Activated T-helper 2 cell treated with anti-CD3 and anti-CD28 coated beads, Interferon-gamma antibody, Interleukin-2, Interleukin-4, amounts not matched to agents 10 μg/mL and 5 μg/mL and 100 μg/mL, durations not matched to agents 14 hours and 24 hours and 36 hours (primary cell): ENCODE measurements at places on chromosomes 11 and 22.
A peak's percentile ranks its signal among the peaks of the same experiment; 100 is the strongest.

DNA sequence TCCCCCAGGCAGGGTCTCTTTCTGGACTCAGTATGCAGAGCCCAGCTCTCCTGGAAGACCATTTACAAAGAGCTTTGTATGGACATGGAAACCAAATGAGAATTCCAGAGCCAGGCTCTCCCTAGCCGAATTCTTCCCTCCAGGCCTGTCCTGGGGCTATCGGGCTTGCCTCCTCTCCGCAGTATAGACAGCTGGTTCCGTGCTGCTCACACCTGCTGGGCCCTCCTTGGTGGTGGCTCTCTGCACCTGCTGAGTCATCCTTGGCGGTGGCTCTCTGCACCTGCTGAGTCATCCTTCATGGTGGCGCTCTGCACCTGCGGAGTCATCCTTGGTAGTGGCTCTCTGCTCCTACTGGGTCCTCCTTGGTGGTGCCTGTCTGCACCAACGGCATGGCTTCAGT is 743.5 kb downstream of the BRD1 start:
- no peak for DNase-seq

GRCh38 chr11:38680746-38681145 is 2082.7 kb upstream of the RAG2 start:
- DNase-seq: no peak

DNA sequence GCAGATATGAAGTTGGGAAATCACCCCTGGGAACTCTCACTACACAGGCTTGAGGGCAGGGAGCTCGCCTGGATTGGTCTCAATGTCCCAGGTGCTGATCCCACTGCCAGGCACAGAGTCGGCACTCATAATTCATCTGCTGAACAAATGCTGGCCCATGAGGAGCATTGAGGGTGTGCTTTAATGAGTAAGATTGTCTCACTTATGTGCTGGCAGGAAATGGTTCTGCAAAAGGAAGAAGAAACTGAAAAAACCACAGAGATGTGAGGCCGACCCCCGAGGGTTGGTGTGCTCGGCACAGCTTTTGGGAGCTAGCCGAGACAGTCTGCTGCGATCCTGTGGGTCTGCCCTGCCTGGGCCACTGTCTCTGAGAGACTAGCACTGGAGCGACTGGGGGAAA is 9.4 kb downstream of the PLAAT2 start:
- peak; percentile 39 for DNase-seq

- no peak for DNase-seq
These were observed 53.8 kb upstream of the CAPRIN1 start for GRCh38 chr11:33997584-33998251.

DNA sequence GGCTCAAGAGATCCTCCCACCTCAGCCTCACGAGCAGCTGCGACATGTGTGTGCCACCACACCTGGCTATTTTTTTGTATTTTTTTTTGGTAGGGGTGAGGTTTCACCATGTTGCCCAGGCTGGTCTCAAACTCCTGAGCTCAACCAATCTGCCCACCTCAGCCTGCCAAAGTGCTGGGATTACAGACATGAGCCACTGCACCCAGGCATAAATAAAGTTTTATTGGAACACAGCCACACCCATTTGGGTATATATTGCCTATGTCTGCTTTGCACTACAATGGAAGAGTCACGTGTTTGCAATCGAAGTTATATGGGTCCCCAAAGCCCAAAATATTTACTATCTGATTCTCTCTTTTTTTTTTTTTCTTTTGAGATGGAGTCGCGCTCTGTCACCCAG is 1.8 kb upstream of the MS4A15 start:
- no peak for DNase-seq

- no peak for DNase-seq
These were observed 2.4 kb downstream of the CCS start for GRCh38 chr11:66595245-66595904.

DNA sequence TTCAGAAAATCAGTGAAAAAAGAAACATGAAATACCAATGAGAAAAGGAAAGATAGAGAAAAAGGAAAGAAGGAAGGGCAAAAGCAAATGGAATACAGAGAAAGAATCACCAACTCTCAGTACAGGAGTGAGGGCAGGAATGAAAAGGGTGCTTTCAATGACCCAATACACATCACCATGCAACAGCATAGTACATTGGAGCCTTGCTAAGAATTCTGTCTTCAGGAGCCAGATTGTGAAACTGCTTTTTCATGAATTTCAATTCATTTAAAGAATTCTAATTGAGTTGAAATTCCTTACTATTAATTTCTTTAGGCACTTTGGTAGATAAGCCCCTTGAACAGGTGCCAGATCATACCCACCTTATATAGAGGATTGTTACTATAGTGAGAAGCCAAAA is 34.9 kb downstream of the BLID start:
- no peak for DNase-seq

- no peak for DNase-seq
These were observed 223.4 kb upstream of the ZBED5 start for GRCh38 chr11:11081288-11081687.

DNA sequence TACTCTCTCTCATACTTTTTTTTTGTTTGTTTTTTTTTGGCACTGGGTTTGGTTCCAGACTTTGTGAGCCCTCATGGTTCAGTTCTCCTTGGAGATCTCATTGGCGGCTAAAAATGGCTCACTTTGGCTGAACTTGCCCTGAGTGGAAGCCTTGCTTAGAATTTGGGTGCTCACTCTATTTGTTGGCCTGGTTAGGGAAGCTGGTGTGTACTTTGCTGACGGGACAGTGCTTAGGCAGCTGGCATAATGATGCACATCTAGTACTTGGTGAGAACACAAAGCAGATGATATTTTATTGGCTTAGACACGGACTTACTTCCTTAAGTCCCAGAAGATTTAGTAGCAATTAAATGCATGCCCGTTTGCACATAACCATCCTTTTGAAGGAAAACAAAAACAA is 66.5 kb upstream of the GRAMD1B start:
- DNase-seq: no peak

GRCh38 chr11:15618583-15619032 is 503.9 kb downstream of the INSC start:
- no peak for DNase-seq

GRCh38 chr22:22417495-22418162 is 90.9 kb downstream of the ZNF280B start:
- DNase-seq: no peak

DNA sequence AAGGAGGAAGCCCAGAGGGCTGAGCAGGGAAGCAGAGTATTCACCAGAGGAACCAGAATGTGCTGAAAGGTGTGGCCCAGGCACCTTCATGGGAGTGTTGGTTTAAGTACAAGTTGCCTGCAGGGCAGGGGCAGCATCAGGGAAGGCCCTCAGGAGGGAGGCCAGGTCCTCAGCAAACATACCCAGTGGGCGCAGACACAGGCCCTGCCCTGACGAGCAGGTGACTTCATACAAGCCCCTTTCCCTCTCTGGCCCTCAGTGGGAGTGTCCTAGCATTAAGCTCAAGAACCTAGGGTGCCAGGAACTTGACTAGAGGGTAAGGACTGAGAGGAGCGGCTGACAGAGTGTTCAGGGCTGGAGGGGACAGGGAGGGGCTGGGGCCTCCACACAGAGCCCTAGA is 7.5 kb upstream of the CASTOR1 start:
- no peak for DNase-seq

DNA sequence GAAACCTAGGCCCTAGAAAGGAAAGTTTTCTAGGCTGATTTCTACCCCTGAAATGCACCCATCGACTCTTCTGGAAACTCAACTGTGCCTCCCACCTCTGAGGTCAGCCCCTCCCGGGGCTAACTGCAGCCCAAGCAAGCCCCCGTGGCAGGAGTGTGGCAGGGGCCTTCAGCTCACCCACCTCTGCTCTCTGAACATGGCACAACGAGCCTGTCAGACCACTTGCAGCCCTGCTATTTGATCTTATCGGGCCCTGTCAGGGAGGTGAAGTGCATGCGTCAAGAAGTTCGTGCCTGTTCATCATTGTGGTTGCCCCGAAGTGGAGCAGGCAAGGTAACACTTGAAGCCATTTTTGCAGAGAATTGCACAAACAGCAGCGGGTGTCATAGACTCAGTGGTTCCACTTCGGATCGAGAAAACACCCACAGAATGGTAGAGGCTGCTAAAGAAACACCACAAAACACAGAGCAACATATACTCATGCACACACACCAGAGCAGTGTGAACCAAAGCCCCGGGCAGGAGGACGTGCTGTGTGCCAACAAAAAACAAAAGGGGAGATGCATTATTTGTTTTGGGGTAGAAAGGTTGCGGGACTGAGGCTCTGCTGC is 262.7 kb downstream of the ETS1 start:
- peak; percentile 82 for DNase-seq

- DNase-seq: no peak
These were observed 126.9 kb downstream of the CD44 start for GRCh38 chr11:35265755-35266454.

- DNase-seq: no peak
These were observed 153.8 kb downstream of the CACNA1I start for GRCh38 chr22:39724390-39724789.

GRCh38 chr22:47032091-47032943 is 269.9 kb downstream of the TBC1D22A start:
- DNase-seq: no peak

- DNase-seq: no peak
These were observed 76.2 kb downstream of the TTC17 start for GRCh38 chr11:43434893-43435292.

- no peak for DNase-seq
These were observed 13.9 kb upstream of the BAIAP2L2 start for GRCh38 chr22:38124236-38124974.

GRCh38 chr11:15342163-15342562 is 227.4 kb downstream of the INSC start:
- no peak for DNase-seq

- no peak for DNase-seq
These were observed 178.5 kb upstream of the SNX19 start for GRCh38 chr11:131094827-131095226.

DNA sequence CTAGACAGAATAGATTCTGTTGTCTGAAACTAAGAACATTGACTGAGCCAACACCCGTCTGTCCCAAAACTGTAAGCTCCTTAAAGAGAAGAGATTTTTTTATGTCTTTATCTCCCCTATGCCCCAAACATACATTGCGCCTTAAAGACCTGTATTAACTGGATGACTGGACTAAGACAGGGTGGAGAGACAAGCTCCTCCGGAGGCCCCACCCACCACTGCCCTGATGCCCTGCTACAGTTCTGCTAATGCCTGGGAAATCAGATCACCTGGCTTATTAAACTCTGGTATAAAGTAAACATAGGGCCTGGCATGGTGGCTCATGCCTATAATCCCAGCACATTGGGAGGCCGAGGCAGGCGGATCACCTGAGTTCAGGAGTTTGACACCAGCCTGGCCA is 203.7 kb downstream of the TENM4 start:
- no peak for DNase-seq

DNA sequence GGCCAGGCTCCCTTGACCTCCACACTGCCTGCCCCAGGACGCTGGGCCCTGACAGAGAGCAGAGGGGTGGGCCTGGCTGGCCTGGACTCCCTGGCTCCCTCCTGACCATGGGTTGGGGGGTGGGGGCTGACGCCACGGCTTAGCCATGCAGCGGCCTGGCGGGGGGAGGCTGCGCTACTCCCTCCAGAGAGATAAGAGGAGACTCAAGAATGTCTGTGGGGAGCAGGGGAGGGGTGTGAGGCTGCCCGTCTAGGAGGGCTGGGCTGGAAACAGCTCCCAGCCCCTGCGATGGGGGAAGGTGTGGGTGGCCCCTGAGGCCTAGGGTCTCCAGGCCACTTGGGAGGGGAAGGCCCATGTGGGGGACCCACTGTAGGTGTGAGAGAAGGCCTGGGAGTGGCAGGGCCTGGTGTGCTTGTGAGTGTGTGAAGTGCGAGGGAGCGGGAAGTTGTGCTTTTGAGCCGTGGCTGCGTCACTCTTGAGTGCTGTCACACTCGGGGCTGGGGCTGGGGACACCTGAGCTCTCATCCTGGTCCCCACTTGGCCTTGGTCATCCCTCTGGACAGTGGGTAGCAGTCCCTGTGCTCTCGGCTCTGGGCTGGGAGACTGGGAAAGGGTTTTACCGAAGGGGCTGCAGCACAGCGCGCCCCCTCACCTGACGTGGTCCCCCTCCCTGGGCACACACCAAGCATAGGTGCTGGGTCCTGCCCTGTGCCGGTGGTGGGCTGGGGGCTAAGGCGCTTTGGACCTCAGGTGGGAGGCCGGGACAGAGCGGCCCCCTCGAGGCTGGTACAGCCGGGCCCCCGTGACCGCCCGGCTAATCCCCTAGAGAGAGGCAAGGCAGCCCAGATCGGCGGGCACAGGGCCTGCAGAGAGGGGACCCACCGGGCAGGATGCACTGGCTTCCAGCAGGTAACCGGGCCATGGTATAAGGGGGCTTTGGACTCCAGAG is 2.4 kb downstream of the MYRF start:
- DNase-seq: no peak

GRCh38 chr11:111153194-111153593 is 92.3 kb upstream of the POU2AF2 start:
- DNase-seq: no peak

GRCh38 chr11:43212279-43212678 is 99.5 kb upstream of the API5 start:
- no peak for DNase-seq

- no peak for DNase-seq
These were observed 34.0 kb downstream of the RTL6 start for GRCh38 chr22:44464000-44464399.

- DNase-seq: no peak
These were observed 6.4 kb downstream of the PPIL2 start for GRCh38 chr22:21672107-21672629.

DNA sequence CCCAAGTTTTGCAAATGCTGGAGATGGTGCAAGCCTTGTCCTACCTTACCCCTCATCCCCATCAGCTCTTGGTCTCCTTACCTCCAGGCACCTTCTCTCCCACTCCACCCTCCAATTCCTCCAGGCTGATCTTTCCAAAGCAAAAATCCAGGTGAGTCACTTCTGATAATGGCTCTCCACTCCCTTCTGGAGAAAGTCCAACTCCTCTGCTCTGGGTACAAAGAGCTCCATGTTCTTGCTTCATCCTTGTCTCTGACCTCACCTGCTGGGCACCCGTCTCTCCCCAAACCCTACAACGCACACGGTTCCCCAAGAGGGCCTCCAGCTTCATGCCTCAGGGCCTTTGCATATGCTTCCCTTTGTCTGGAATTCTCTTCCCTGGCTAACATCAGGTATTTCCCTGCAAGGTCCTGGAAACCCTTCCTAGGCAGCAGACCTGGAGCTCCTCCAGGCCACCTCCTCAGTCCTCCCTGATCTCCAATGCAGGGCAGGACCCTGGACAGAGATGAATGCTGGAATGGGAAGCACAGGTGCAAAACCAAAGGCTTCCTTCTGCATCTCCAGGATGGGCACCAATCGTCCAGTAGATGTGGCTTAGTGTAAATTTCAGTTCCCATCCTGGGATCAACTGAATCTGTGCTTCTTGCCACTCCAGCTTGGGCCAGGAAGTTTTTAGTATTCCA is 22.7 kb downstream of the IFT27 start:
- DNase-seq: no peak

GRCh38 chr11:106471276-106471675 is 393.8 kb downstream of the AASDHPPT start:
- no peak for DNase-seq

- DNase-seq: no peak
These were observed 133.6 kb upstream of the C11orf58 start for GRCh38 chr11:16604794-16605388.

GRCh38 chr11:71311928-71312510 is 59.6 kb upstream of the SHANK2 start:
- DNase-seq: no peak

- DNase-seq: no peak
These were observed 23.0 kb downstream of the SHANK3 start for GRCh38 chr22:50695421-50696250.
